ENCODE measurements at places on chromosomes 6 and 20.

DNA sequence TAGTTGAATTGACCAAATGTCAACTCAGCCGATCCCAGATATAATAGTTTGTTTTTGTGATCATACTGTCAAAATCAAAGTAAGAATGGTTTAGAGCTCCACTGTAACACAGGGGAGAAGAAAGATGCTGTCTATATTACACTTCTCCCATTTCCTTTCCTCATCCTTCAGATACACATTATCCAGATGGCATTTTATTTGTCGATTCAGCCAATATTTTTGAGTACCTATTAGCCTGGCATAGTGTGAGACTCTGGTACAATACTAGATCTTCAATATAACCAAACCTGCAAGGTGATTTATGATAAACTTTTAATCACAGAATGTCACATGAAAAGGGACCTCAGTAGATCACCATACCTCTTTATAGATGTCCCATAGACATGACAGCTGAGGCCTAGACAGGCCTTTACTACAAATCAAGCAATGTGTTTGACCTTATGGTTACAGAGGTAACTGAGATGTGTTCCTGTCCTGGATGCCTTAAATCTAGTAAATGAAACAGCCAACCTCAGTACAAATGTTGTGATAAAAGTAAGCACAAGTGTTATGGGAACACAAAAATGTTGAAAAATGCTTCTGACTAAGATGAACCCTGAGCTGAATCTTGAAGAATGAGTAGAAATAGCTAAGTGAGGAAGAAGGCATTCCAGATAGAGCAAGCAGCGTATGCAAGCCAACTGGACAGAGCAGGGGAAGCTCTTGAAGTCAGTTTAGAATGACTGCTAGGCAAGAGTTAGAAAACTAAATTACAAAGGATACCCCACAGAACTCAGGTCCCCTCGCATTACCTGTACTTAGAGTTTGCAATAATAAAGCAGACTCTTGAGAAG, 1.9 kb downstream of the FBXO9 start:
- no peak for DNase-seq

- DNase-seq, result no peak
These were observed 12.7 kb downstream of the L3MBTL1 start for GRCh38 chr20:43520074-43520630.

- DNase-seq, result peak; percentile 13
These were observed 877.5 kb downstream of the TFAP2A start for GRCh38 chr6:9537381-9537780.

DNA sequence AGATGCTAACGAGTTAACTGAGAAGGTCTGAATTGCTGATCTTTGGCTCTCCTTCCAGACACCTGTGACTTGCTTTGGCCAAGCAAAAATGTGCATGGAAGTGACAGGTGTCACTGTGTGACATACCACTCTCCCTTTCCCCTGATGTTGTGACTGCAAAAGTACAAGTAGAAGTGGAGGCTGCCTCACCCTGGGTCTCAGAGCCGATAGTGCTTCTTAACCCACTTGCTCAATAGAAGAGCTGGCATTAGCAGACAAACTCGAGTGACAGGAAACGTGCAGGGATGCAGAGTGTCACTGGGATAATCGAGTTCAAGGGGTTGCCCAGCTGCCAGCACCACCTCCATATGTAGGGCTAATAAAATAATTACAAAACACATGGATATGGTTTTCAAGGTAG, 16.4 kb upstream of the SPO11 start:
- DNase-seq, result no peak

- peak; percentile 43 for DNase-seq
These were observed 14.1 kb upstream of the CALHM6 start for GRCh38 chr6:116447052-116447451.

- no peak for DNase-seq
These were observed 71.3 kb downstream of the HACE1 start for GRCh38 chr6:104788400-104788799.

DNA sequence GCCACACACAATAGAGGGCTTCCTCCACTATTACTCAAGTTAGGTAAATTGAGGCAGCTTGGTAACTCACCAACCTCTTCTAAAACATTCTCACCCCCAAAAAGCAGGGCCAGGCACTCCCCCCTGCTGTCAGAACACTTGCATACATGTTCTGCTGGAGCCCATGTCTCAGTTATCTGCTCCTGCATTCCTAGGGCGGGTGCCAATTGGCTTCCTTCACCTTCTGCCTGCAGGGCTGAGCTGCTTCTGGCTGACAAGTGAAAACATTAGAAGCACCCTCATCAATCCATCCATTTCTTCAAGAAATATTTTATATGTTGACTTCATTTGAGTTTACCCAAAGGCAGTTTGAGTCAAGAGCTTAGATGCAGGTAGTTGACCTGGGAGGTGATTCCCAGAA, 4.5 kb upstream of the ENTPD6 start:
- peak; percentile 28 for DNase-seq

- peak; percentile 3 for DNase-seq
These were observed 49.8 kb upstream of the RUNX2 start for GRCh38 chr6:45278367-45278766.

DNA sequence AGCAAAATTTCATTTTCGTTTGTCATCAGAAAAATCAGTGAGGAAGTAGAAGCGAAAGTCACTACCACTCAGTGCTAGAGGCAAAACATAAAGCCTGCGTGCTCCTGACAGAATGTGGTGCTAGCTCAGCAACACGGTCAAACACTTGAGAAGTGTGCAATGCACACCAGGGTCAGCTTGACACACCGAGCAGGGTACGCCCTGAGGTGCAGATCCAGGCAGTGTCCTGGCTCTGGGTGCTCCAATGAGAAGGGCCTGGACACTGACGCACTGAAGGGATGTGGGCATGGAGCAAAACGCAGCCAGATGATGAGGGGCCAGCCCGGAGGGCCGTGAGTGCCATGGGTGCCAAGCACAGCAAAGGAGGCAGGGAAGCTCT, 5.9 kb downstream of the RNASET2 start:
- no peak for DNase-seq

DNA sequence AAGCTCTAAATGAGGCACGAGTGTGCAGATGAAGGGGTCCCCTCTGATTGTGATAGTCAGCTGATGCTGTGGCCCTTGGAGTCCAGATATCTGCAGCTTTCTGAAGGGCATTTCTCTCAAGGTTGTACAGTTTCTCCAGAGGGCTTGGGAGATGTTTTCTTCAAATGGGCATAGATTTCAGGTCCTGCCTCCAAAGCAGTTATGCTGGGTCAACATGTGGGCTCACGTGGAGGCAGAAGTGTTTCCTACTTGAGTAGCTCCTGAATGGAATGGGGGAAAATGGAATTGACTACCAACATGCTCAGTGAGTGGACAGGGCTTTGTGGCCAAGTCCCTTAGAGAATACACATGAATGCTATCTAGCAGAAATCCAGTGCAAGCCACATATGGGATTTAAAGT, 360.7 kb downstream of the SAMD5 start:
- DNase-seq, result no peak

DNA sequence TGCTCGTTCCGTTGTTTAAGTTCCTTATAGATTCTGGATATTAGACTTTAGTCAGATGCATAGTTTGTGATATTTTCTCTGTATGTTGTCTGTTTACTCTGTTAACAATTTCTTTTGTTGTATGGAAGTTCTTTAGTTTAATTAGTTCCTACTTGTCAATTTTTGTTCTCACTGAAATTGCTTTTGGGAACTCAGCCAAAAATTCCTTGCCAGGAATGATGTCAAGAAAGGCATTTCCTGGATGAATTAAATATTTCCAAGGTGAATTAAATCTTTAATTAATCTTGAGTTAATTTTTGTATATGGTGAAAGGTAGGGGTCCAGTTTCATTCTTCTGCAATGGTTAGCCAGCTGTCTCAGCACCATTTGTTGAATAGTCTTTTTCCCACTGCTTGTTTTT, 406.2 kb upstream of the NOX3 start:
- DNase-seq, result peak; percentile 17

DNA sequence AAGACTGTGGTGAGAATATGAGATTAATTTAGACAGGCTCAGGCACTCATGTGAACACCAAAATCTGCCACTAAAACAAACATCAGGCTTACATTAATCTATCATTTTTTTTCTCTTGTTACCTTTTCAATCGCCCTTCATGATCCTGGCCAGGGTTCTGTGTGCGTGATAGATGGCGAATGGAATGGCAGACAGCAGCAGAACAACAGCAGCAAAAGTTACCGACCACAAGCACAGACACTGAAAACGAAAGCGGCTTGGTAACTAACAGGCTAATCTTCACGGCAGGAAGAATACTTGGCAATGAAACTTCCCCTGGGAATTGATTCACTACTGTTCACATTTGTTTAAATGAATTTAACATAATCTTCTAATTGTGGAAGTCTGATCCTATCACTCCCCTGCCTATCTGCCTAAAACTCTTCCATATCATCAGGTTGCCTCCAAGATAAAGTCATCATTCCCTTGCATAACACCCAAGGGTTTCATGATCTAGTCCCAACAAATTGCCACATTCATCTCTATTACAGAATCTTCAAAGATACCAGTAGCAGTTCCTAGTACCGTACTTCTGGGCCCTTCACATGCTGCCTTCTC, 28.7 kb downstream of the PTPRK start:
- DNase-seq, result peak; percentile 88

- DNase-seq, result no peak
These were observed 30.8 kb downstream of the WRNIP1 start for GRCh38 chr6:2795956-2796355.

GRCh38 chr6:111124406-111124805, 37.1 kb downstream of the SLC16A10 start:
- DNase-seq, result no peak

Data from astrocyte of the hippocampus (primary cell).